HepG2 (cell line): ENCODE measurements at places on chromosomes 5 and 9. TPM values are rescaled to one million over a fixed set of nuclear protein-coding genes. Genes with fewer than 3 reads are reported as not detected.

DNA sequence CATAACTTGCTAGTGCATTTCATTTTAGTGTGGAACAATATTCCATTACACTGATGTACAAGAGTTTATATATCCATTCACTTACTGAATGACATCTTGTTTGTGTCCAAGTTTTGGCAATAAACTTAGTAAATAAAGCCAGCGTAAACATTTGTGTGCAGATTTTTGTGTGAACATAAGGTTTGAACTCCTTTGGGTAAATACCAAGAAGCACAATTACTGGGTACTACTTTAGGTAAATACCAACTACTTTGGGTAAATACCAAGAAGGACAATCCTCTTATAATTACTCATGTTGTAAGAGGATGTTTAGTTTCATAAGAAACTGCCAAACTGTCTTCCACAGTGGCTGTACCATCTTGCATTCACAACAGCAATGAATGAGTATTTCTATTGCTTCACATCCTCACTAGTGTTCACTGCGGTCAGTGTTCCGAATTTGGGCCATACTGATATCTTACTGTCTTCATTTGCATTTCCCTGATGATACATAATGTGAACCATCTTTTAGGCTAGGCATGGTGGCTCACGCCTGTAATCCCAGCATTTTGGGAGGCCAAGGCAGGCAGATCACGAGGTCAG lies 2.3 kb upstream of the SYK start:
- DNase-seq, result no peak

DNA sequence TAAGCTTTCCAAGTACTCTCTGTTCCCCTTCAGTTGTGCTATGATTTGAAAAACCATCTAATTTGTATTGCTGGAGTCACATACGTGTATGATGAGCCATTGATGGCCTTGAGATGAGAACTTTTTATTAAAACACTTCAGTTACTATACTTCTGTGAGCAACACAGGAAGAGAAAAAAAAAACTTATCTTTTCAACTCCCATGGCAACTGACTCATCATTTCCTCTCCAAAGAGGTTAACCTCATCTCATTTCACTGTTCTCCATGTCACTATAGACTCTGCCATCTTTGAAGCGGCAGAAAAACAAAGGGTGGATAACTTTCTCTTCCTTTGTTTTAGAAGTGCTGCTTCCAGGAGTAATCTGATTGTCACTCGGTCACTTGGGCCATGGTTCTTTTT lies 104.3 kb upstream of the PCSK1 start:
- DNase-seq, result no peak

- DNase-seq, result no peak
Measured at GRCh38 chr5:147454996-147455677, 54.7 kb downstream of the DPYSL3 start.

SHC3 gene
- 0.09 and 0.12 TPM in 2 replicates for polyA plus RNA-seq

DRD1 gene
- not detected in 2 replicates for polyA plus RNA-seq

GRCh38 chr9:28976684-28977083 lies 1403.4 kb upstream of the C9orf72 start:
- no peak for DNase-seq

DNA sequence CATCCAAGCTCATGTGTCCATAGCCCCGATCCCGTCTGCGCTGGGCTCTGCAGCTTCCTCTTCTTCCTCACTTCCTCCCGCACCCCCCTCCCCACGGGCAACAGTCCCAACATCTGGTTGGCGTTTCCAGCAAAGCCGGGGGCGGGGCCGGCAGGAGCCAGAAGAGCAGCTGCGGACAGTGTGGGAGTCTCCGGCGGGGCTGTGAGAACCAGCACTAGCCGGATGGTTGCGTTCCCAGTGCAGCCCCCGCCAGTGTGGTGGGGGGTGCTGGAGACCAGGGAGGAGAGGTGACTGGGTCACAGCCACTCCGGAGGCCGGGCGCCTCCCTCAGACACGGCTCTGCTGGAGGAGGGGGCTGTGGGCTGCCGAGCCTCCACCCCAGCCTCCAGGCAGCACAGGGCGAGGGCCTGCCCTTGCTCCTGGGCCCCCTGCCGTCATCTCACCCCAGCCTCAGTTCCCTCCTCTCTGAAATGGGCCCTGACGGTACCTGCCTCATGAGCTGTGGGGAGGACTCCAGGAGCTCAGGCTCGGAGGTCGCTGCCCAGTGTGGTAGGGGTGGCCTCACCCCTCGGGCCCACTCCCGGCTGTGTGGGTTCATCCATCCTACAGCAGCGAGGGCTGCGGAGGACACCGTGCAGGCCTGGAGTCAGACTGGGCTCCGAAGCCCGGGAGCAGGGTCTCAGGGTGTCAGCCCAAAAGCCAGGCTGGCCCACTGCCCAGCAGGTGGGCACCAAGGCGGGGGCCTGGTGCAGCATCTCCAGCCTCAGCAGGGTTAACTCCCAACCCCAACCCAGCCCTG lies 41.5 kb upstream of the NOTCH1 start:
- DNase-seq, result no peak

ALDH7A1 gene
- polyA plus RNA-seq, result 64.5 and 100 TPM in 2 replicates

DNA sequence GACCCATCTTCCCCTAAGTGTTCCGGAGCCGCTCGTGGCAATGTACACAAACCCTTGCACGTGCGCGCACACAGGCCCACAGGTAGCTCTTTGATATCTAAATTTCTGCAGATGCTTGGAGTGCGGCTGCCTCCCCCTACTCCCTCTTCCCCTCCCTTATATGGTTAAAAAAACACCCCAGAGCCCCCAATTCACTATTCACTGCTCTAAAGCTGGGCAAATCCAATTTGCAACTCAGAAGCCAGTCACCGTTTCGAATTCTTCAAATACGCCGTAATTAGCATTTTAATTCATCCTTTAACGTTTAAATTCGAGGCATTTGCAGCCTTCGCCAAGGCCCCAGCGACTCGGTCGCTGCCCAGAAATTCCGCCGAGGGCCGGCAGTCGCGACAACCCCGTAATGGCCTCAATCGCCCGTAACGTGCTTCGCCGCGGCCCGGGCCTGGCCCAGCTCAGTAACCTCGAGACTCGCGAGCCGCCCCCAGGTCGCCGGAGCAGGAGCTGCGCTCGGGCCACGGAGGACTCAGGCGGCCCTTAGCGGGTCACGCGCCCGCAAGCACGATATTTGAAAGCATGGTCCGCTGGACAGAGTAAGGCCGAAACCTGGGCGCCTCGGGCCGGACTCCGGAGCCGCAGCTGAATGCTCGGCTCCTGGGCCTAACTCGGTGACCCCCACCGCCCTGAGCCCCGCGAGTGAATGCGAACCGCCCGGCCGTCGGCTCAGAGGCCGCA lies 1.3 kb downstream of the IRX2 start:
- DNase-seq, result no peak

CCNJL gene
- polyA plus RNA-seq, result 4.2 and 4.4 TPM in 2 replicates

PAIP2 gene
- 56.5 and 76.3 TPM in 2 replicates for polyA plus RNA-seq

- no peak for DNase-seq
Measured at GRCh38 chr5:87195616-87196015, 72.1 kb upstream of the RASA1 start.

GRCh38 chr5:14572385-14572784 lies 9.2 kb upstream of the OTULINL start:
- DNase-seq, result no peak

GRCh38 chr9:127166111-127166510 lies 43.7 kb upstream of the ANGPTL2 start:
- DNase-seq, result no peak

DNA sequence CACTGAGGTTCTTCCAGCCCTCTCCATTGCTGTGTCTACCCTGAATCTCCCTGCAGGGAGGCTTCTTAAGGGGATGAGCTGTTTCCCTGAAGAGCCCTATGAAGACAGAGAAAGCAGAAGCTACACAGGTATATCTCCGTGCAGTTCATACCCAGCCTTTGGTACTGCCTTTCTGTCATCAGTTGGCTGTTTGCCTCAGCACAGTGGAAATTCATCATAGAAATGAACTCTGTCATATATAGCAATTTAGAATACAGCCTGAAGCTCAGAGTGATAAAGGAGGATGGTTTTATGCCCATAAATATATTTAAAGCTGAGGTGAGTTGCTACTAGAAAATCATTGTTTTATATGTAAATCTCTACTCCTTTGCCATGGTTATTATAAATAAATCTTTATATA lies 42.6 kb upstream of the KCNN2 start:
- no peak for DNase-seq

MEGF10 gene
- not detected in 2 replicates for polyA plus RNA-seq

RASGRF2 gene
- polyA plus RNA-seq, result 21.0 and 29.0 TPM in 2 replicates

GRCh38 chr5:51208296-51208695 lies 175.0 kb upstream of the ISL1 start:
- peak; percentile 16 for DNase-seq

GRCh38 chr9:129513282-129513681 lies 107.6 kb downstream of the C9orf50 start:
- no peak for DNase-seq

DNA sequence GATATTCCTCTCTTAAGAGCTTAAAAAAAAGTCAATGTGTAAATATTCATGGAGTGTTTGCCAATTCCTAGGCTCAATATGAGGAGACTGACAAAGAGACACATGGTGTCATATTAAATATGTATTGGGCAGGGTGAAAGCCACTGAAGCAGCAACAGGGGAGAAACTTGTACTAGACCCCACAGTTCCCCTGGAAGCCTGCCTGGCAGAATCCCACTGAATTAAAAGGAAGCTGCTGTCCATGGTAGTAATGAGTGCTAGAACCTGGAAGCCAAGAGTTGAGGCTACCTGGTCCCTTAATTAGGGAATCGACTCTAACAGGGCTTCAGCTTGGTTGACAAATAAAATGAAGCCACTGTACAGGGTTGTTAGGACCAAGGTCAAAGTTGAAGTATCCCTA lies 129.4 kb upstream of the GPR151 start:
- DNase-seq, result no peak

SLC25A48 gene
- 0.17 and 1.0 TPM in 2 replicates for polyA plus RNA-seq

PKD2L2 gene
- not detected in 2 replicates for polyA plus RNA-seq

DMRT2 gene
- polyA plus RNA-seq, result not detected in 2 replicates

GRCh38 chr5:95922798-95923197 lies 38.9 kb downstream of the ELL2 start:
- DNase-seq, result no peak

PCDHA9 gene
- polyA plus RNA-seq, result 0.03 and 0.04 TPM in 2 replicates

ANKRD18A gene
- polyA plus RNA-seq, result 7.6 and 7.7 TPM in 2 replicates

LCN9 gene
- polyA plus RNA-seq, result not detected in 2 replicates

ZFP37 gene
- polyA plus RNA-seq, result 0.78 and 1.1 TPM in 2 replicates

GRCh38 chr5:156678484-156678883 lies 171.6 kb upstream of the PPP1R2B start:
- DNase-seq, result no peak

PSAT1 gene
- 197 and 229 TPM in 2 replicates for polyA plus RNA-seq

DNA sequence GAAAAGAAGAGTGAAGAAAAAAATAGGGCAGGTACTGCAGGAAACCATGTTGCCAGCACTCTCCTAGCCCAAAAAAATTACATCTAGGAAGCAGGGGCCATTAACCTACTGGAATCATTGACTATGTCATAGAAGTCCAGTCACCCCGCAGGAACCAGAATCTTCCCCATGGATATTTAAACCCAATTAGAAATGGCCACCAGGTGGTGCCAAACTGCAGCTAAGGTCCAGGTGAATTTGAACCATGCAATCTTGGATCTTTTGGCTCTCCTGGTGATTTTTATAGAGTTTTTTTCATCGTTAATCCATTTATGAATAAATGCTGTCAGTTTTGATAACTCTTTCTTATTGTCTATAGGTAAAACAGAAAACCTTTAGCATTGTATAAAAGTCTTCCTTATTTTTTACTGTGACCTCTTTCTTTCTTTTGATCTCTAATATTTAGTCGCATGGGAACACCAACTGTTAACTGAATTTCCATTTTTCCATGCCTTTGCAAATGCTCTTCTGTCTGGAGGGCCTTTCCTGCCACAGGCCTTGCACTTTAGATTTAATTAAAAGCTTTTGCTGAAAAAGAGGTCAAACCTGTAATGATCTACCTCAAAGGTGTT lies 147.5 kb upstream of the FGF10 start:
- peak; percentile 25 for DNase-seq

- DNase-seq, result no peak
Measured at GRCh38 chr5:15620501-15620900, 120.5 kb downstream of the FBXL7 start.

GRCh38 chr9:14779566-14780022 lies 57.1 kb upstream of the CER1 start:
- DNase-seq, result no peak

C9orf50 gene
- polyA plus RNA-seq, result not detected in 2 replicates

DNA sequence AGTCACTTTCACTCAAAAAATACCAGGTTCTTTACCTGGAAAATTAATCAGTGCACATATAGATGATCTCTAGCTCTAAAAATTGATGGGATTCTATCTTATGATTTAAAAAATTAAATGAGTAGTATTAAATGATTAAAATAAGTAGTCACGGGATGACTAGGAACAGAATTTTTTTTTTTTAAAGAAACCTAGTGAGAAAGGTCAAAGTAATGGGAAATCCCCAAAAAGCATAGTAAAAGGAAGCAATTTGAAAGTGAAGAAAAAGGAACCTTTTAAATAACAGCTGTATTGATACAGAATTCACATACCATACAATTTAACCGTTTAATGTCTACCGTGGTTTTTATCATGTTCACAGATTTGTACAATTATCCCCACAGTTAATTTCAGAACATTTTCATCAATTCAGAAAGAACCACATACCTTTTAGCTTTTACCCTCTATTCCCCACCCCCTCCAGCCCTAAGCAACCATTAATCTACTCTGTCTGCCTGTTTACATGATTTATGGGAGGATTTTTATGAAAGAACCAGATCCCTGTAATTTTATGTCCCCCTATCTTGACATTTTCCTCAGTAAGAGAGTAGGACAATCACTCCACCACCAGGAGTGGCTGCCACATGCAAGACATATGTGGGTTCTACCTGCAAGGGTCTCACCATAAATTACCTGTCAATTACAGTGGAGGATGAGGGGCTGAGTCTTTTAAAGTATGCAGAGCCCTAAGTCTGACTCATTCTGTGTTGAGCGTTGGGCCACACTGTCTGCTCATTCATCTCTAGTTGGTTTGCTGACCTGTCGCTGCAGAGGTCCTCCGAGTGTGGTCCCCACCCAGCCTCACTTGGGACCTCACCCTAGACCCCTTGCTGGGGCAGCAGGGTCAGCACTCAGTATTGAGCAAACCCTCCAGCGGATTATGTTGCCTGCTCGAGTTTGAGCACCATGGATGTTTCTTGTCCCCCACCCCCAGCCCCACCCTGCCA lies 16.0 kb downstream of the ANKRD33B start:
- no peak for DNase-seq

RABL6 gene
- 125 and 139 TPM in 2 replicates for polyA plus RNA-seq

GRCh38 chr9:92332577-92333281 lies 7.0 kb downstream of the CENPP start:
- no peak for DNase-seq

DNA sequence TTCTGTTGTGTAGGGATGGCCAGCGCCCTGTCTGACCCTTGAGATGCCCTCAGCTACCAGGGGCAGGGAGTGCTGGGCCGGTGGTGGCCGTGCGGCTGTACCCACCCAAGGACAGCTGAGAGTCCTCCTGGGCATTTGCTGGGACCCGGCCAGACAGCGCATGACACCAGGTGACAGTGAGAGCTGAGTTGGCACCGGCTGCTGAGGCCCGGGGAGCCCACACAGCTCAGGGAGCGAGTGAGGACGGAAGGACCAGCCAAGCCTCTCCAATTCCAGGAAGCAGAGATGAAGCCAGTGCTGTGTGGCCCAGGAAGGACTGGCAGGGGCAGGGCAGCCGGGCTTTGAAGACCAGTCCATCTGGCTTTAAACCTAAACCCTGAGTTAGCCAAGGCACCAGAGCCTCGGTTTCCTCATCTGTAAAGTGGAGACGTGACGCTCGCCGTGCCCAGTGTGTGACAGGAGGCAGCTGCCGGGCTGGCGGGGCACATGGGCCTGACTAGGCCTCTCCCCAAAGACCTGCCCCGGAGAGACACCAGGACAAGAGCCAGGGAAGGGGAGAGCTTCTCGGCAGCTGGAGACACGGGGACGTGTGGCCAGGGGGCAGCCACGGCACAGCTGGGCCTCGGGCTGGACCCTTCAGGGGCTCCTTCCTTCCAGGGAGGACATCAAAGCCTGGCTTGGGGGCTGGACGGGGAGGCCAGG lies 3.0 kb upstream of the AGPAT2 start:
- DNase-seq, result no peak

GRCh38 chr5:135245521-135246499 lies 153.2 kb downstream of the MACROH2A1 start:
- no peak for DNase-seq
